ENCODE measurements at places on chromosomes 5 and 9.

GRCh38 chr9:115117999-115118878 lies at the start of gene TNC:
Gene TNC (minus strand): TSS chr9:115118157. CDS start chr9:115091018, 27,139 bp downstream.
- peak; percentile 36 for DNase-seq

DNA sequence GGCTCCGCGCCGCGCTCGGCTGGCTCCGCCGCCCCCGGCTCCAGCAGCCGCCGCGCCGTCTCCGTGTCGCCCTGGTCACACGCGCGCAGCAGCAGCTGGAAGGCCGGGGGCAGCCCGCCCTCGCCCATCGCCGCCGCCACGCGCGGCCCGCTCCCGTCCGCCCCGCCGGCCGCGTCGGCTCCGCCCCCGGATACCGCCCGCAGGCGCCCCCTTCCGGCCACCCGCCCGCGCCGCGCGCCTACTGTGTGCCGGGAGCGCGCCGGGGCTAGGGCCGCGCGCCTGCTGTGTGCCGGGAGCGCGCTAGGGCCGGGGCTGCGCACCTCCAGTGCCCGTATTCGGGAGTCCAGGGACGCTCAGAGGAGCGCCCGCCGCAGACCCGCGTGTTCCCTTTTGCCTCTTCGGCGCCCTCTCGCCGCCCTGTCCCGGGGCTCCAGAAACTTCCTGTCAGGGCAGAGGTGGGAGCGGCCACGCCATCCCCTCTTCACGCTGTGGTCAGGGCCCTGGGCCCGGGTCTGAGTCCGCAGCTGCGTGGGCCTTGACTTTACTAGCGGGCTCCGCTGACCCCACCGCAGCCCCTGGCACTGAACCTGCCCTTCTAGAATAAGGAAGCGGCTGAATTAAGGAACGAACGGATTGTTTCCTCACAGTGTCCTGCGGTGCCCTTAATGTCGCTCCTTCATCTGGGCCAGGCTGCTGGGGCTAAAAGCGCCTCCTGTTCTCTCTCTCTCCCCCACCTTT lies at the start of gene ANKS6:
Gene ANKS6, minus strand, starts transcription at position 192 of the 738 bp plus-strand sequence. Its CDS starts 64 bp downstream, at position 128.
- peak; percentile 90 for DNase-seq

GRCh38 chr5:160475864-160476438 lies 54.3 kb downstream of the PTTG1 start:
- no peak for DNase-seq

DNA sequence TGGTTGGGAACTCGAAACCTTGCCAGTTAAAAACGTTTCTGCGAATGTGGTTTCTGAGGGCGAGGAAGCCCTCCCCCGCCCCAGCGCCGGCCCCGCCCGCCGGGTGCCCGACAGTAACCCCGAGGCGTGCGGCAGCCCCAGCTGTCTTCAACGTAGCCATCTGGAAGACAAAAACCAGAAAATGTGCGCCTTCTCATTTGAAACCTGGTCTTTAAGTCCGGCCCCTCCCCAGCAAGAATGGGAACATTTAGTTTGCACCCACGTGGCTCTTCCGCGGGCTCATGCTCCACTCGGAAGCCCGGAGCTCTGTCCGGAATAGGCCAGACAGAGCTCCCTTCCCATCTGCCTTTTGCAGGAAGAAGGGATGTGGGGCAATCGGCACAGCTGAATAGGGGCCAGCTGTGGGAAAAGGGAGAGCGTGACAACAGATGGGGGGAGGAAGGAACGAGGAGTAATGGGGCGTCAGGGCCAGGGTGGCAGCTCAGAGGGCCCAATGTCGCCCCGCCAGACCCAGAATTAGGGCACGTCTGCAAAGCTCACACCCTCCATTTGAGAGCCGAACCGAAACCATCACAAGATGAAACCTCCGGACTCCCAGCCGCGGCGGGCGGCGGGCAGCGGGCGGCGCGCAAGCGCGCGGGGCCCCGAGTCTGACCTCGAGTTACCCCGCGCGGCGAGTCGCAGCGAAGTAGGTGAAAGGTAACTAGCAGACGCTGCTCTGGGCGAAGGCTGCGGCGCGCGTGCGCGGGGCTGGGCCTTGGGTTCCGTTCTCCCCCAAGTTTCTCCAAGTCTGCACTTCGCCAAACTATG lies 63.4 kb upstream of the ABCA1 start:
- peak; percentile 77 for DNase-seq

- no peak for DNase-seq
These were observed 255.6 kb upstream of the PDE4D start for GRCh38 chr5:60149081-60149480.

- DNase-seq: no peak
These were observed 34.4 kb upstream of the GNE start for GRCh38 chr9:36292641-36293040.
